ENCODE measurements at places on chromosomes 5 and 9.

DNA sequence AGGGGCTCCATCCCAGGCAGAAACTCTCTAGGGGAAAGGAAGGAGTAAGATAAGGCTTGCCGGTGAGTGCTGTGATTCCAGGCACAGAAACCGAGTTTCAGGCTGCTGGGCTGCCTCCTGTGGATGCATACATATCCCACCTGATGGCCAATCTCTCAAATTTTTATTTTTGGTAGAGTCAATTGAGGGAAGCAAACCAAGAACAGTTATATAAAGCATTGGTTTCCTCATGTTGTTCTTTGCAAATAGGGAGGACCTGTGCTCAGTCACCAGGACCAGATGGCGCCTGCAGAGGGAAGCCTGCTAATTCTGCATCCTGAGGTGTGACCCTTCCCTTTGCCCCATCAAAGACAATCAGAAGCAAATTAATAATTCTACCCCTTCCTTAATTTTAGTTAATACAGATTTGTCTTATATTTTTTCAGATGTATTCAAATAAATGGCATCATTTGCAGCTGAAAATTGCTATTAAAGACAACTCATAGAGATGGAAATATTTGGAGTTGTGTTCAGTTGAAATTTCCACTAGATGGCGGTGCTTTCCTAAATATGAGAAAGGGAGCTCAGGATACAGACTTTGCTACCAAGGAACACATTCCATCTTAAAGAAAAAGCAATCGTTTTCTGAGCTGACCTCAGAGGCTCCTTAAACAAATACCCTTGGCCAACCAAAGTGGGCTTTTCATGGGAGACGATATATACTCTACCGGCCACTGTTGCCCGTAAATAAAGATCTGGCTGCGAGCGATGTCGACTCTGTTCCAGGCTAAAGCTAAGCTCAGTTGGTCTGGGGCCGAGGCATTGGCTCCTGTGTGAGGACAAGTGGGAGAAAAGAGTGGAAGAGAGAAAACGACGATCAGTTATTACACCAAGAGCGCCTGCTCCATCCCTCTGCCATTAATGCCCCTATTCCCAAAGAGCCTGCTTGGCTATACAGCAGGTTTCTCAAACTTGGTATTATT lies 225.7 kb upstream of the KLF9 start:
- DNase-seq = no peak

DNA sequence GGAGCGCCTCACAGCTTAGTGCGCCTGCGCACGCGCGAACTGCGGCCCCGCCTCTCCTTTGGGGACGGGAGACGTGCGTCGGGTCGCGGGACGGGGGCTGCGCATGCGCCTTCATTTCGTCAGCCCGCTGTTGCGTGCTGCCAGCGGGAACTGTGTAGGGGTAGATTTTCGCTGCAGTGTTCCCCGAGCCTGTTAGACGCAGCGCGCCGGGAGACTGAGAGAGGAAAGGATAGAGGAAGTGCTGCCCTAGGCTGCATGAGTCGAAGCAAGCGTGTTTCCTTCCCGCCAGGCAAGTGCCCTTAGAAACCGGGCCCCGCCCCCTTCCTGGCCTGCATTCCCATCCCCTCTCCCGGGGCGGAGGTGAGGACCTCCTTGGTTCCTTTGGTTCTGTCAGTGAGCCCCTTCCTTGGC lies 12.3 kb downstream of the ITGA1 start:
- peak; percentile 95 for DNase-seq

DNA sequence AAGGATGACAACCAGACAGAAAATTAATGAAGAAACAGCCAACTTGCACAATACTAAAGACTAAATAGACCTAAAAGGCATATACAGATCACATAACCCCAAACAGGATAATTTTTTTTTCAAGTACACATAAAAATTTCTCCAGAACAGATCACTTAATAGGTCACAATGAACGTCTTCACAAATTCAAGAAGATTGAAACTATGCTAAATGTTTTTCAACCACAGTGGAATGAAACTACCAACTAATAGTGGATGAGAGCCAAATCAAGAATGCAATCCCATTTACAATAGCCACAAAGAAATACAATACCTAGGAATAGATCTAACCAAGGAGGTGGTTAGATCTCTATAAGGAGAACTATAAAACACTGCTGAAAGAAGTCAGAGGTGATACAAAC lies 145.8 kb downstream of the TMEM232 start:
- no peak for DNase-seq

DNA sequence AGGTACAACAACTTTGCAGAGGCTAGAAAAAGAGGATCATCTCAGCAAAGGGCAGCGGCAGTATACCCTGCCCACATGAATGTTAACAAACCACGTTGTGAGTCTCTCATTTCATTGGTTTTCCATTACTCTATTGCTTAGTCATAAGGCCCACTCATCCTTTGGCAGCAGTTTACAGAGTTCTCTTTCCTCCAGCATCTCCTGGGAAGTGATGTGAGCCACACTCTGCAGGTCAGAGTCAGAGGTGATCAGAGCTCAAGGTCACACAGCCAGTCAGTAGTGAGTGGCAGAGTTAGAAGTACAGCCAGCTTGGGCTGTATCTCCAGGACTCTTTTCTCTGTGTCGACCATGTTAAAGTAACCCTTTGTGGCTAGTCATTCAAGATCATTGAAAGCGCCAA lies 599.6 kb upstream of the GRAMD2B start:
- no peak for DNase-seq

DNA sequence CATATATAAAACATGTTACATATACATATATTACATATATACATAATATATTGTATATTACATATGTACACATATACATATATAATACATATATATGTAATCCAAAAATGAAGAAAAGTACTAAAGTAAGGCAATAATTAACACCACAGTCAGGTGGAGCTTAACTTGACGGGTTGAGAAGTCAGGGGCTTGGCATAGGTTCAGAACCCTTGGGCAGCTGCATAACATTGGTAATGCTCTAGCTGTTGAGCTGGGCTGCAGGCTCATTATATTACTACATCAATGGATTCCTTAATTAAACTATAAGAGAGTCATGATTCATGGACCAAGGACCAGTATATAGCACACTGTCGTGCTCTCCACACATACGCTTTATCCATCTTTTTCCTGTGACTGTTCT lies 435.2 kb upstream of the ADAMTS16 start:
- no peak for DNase-seq

DNA sequence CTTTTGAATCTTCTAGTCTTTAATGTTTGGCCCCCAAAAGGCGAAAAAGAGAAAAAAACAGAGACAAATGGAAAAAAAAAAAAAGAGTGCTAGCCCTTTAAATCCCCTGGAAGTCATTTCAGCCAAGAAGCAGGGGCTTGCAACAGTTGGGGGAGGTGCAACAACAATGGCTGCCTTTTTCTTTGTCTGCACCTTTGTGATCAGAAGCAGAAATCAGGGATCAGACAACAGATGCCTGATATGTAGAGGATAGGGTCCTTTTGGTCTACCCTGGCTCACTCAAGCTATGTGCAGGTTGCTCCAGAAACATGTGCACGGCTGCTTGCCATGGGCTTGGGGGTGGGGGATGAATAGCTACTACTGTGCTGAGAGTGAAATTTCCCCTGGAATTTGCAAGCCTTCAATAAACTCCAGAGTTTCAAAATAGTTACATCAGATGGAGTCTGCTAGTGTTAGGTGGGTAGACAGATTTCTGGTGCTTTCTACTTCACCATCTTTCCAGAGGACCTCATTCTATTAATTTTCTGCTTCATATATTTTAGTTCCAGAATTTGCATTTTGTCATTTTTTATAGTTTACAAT lies 150.9 kb downstream of the FGF18 start:
- DNase-seq = no peak

- DNase-seq = no peak
Observed at GRCh38 chr5:81779916-81780266, 29.0 kb upstream of the SSBP2 start.

DNA sequence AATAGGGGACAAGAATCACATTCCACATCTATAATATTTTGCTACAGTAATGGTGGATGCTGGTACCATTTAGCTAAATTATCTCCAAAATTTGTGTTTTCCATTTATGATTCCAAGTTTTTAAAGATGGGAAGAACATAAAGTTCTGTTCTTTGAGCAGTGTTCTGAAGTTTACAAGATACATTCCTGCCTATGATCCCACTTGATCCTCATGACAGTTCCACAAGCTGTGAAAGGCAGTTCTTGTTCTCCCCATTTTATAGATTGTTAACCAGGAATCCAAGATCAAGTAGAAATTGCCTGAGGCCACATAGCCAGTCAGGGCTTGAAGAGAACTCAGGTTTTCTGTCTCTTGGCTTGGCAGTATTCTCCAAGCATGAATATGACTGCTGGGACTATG lies 257.3 kb downstream of the NR3C1 start:
- DNase-seq = no peak

DNA sequence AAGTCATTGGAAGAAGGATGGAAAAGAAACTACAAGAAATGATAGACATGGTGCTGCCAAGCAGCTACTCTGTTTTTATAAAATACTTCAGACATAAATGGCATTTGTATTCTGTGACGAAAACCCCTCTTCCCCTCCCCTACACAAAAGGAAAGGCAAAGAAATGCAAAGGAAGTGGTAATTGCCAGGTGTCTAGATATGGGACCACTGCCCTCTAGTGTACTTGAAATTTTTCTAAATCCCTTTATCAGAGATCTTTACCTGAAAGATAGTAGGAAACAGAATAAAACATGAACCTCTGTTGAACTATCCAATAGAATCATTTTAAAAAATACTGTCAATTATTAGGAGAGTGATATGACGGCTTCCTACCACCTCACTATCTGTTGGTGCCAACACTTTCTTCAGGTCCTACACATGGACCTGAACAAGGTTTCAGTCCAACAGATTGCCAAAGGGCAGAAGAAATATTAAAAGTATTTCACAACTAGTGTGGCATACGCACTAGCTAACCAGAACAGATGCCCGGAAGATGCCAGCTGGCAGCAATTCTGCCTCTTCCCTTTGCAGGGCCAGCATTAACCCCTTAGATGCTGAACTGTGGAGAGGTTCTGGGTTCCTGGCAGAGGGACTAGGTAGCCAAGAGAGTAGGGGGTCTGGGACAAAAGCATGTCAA lies 104.1 kb downstream of the TSSK1B start:
- no peak for DNase-seq

DNA sequence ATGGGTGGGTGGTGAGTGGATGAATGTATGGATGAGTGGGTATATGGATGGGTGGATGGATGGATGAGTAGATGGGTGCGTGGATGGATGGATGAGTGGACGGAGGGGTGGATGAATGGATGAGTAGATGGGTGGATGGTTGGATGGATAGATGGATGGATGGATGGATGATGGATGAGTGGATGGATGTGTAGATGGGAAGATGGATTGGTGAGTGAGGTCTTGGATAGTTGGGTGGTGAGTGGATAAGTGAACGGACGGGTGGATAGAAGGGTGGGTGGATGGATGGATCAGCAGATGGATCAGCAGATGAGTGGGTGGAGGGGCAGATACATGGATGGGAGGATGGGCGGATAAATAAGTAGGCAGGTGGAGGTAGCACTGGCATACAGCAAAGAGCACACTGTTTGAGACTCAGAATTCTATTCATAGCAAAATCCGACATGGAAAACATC lies 163.5 kb downstream of the C9orf50 start:
- DNase-seq = no peak

DNA sequence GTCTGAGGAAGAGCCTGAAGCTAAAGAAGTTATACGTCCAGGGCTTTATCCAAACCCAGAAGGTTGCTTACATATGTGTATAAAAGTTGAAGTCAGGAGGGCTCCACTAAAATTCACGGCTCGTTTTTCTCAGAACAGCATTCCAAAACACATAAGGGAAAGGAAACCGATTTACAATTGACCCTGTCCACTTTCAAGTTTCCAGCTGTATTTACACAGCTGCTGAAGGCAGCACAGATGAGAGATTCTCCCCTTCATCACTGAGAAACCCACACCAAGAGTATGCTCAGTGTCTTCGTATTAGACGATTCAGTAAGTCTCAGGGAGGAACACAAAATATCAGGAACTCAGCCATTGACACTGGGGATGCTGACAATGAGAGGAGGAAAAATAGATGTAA lies 5.9 kb upstream of the NREP start:
- no peak for DNase-seq

DNA sequence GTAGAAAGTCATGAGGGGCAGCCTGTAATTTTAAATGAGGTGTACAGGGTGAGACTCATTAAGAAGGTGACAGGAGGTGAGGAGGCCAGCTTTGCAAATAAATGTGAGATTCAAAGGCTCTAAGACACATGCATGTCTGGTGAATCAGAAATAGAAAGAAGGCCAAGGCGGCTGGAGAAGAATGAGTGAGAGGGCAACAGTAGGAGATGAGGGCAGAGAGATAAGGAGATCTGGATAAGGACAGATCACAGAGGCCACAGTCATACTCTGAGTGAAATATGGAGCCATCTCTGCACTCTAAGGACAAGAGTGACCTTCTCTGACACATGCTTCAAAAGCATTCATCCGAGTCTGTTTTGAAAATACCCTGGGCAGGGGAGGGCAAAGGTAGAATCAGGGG lies 90.7 kb downstream of the RAD23B start:
- DNase-seq = no peak

- DNase-seq = no peak
Observed at GRCh38 chr9:114266969-114267368, 55.9 kb upstream of the ORM1 start.

GRCh38 chr5:94698197-94698596 lies 79.7 kb downstream of the SLF1 start:
- no peak for DNase-seq

DNA sequence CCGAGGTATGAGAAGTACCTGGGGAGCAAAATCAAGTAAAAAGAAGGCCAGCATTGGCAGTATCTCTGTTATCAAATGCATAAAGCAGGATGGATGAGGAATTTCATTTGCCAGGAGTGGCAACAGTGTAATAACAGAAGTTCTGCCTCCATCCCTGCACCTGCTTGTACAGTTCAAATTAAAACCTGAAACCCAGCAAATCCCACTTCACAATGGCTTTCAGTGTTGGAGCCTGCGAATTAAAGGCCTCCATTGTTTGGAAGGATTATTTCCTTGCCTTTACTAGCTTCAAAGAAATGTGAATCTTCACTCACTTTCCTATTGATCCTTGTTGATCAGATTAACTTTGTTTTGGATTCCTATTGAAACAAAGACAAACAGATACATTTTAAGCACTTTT lies 31.5 kb upstream of the IRX1 start:
- DNase-seq = no peak

DNA sequence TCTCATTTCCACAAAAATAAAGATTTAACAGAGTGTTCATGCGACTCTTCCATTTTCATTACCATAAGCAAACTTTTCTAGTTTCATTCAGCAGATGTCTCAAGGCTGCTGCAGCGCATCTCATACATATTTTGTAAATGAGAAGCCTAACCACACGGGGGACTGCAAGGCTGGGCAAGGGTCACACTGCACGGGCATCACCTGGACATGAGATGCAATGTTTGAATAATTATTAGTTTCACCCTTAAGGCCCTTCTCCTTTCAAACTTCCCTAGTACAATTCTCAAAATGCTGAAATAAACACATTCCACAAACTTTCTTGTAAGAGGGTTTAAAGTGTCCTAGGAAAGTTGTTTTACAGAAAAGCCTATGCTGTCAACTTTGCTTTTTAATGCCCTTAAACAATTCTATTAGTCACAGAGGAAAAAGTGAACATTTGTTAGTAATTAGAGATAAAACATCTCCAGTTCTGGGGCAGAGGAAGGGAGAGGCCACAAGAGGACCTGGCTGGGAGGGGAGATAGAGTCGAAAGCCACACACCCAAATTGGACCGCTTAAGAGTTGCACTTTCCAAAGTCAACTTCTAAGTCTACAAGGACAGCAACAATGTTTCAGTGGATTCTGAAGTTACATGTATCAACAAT lies 1.3 kb downstream of the DENND1A start:
- DNase-seq = no peak

- DNase-seq = no peak
Observed at GRCh38 chr5:177478711-177479646, 5.5 kb upstream of the DBN1 start.
